SW 1271 (cell line): ENCODE measurements at places on chromosomes 12 and 14.

DNA sequence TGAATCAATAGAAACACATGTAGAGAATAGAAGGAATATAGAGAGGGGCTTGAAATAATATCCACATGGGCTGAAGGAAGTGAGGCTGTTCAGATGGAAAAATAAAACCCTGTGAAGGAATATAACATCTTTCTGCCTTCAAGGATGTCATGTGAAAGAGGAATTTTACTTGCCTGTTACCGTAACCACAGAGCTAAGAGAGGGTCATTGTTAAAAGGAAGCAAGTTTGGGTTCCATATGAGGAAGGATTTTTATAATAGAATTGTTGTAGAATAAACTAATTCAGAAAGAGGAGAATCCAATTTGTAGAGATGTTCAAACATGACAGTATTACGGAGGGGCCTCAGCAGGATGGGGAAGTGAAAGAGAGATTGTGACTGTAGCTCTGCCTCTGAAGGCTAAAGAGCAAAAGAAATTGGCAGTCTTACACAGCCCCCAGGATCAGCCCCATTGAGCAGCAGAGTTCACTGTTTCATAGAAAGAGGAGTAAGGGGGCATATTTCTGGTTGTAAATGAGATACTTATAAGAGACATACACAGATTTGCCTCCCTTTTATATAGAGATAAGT lies 41.8 kb upstream of the PTPRR start:
- no peak for DNase-seq

- no peak for DNase-seq
Observed at GRCh38 chr14:21308132-21308478, 28.2 kb downstream of the RPGRIP1 start.

GRCh38 chr12:103880299-103881142 lies 39.5 kb upstream of the NT5DC3 start:
- DNase-seq = no peak

GRCh38 chr12:26507613-26508012 lies 312.2 kb downstream of the SSPN start:
- DNase-seq = no peak

DNA sequence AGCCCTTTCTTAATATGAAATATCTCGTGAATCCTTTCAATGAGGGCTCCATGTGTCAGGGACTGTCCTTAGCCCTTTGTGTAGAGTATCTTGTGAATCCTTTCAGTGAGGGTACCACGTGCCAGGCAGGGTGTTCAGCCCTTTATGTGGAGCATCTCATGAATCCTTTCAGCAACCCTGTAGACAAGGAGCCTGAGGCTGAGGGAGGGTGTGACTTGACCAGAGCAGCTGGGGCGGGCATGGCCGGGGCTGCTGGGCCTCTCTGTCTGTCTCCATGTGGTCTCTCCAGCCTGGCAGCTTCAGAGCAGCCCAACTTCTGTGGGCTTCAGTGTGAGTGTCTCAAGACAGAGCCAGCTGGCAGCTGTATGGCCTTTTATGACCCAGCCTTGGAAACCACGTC lies 140.2 kb downstream of the AACS start:
- DNase-seq = no peak

DNA sequence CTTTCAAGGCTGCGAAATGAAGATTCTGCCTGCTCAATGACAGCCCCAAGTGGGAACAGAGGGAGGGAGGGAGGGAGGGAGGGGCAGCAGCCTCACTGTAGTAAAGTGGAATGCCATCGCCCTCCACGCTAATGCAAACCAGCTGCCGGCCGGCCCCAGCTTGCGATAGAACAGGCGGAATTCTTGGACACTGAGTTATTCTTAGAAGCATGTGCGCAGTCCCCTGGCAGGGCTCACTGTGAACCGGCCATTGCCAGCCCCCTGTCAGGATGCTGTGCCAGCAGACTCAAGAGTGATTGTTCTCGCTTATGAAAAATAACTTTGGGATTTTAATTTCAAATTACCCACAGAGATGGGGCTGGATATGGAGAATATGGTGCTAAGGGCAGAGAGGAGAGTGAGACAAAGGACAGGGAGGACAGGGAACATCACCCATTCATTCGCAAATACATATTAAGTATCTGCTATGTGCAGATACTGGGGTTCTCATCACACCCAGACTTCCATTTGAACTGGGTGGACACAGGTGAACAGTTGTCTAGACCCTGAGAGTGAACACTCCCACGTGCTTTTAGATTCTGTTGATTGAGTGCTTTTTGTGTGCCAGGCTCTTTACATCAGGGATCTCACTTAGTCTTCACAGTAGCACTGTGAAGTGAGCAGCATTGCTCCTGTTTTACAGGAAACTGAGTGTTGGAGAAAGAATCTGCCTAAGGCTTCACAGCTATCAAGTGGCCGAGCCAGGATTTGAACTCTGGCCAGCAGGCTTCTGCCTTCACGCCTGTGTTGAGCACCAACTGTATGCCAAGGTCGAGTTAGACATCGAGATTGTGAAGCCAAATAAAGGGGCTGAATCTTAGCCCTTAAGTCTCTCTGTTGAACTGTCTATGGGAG lies 192.9 kb downstream of the C12orf75 start:
- no peak for DNase-seq

- DNase-seq = no peak
Observed at GRCh38 chr12:85825746-85826145, 10.5 kb downstream of the RASSF9 start.

DNA sequence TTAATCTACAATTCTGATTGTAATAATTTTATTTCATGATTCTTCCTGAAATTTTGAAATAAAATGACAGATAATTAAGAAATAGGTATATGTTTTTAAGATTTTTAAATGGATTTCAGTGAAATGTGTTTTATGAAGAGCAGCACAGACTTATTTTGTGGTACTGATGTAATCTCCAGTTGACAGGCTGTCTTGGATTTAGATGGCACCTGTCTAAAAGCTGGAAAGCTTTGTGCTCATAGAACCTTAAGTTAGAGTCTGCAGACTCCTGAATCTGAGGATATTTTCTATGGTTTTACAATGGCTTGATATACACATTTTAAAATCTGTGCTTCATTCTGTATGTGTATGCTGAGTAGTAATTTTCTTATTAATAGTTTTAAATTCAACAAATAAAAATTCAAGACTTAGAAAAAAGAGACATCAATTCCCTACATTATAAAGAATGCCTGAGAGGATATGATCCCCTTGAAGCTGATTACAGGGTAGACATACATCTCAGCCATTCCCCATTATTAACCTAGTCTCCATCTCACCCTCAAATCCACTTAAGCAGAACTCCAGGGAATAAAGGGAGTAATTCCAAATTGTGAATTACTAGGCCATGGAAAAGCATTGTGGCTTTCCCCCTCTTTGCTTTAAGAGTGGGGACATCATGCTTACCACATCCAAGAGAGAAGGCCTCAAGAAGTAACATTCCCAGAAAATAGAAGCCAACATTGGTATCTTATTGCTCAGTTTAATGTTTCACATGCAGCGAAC lies 33.7 kb upstream of the ACSS3 start:
- no peak for DNase-seq
